ENCODE measurements at places on chromosomes 6 and 20.

DNA sequence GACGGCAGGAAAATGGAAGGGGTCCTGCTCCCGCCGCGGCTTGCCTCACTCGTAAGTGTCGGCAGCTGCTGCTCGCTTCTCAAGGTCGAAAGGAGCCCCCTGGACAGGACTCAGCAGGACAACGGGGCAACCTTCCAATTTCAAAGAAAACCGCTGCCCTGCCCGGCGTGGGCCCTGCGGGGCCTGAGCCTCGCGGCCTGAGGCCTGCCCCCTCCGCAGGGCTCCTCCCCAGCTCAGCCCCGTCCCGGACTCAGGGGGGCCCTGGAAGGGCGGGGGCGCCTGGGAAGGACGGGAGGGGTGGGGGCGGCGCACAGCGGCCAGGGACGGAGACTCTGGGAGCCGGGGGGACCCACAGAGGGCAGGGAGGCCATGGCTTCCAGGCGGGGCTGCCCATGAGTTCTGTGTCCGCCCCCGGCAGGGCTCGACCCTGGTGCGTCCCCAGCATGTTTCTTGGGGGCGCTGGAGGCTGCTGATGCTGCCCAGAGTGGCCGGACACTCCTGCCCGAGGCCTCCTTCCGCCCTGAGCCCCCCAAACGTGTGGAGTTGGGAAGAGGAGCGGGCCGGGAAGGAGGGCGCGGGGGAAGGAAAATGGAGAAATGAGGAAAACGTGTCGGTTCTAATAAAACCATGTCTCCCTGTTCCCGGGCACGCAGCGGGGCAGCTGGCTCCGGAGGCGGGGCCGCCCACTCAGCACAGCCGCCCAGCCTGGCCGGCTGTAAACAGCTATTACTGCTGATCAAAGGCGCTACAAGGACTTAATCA, 114.6 kb downstream of the DLL1 start:
- DNase-seq, result no peak

- DNase-seq, result peak; percentile 48
Measured at GRCh38 chr6:159692303-159693127, 526 bp downstream of the SOD2 start.

DNA sequence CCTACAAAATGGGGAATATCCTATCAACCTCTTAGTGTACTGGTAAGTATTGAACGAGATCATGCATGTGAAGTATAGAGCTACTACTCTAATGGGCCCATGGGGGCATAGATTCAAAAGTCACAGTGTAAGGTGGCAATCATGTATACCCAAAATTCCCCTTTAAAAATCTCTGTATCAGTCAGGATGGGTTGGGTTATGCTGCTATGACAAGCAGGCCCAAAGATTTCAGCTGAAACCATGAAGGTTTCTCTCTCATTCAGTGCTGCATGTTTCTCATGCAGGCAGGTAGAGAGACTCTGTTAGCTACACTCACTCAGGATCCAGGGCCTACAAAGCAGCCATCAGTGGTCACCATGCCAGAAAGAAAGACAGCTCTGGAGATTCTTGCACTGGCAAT, 166.6 kb downstream of the MAFB start:
- no peak for DNase-seq

- DNase-seq, result no peak
Measured at GRCh38 chr20:63408684-63409046, 47.5 kb upstream of the CHRNA4 start.

DNA sequence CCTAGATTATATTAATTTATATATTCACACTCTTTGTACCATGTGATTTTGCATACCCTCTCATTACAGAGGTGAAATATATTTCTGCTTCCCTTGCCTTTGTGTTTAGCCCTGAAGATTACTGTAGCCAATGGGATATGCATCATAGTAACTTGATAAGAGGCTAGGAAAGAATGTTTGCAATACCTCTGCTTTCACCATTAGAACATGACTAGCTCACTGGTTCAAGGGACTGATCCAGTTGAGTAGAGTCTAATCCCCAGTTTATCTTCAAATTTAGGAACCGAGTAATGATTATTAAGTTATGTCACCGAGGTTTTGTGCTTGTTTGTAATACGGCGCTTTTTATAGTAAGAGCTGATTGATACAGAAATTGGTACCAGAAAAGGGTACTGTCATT, 552.6 kb upstream of the GJE1 start:
- DNase-seq, result no peak

DNA sequence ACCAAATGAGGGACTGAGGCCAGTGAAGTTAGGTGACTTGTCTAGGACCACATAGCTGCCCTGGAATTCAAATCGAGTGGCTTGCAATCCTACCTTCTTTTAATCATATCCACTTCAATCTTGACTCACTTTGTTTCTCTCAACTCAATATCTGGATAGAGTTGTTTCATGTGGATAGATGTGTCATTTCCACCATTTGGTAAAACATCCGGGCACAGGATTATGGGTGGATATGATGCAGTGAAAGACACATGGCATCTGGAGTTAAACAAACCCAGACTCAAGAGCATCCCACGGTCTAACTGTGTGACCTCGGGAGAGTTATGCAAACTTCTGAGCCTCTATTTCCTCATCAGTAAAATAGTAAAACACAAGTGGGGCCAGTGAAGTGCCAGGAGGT, 103.6 kb upstream of the CNKSR3 start:
- no peak for DNase-seq

GRCh38 chr6:28996844-28997510, 8.1 kb downstream of the ZNF311 start:
- DNase-seq, result no peak

DNA sequence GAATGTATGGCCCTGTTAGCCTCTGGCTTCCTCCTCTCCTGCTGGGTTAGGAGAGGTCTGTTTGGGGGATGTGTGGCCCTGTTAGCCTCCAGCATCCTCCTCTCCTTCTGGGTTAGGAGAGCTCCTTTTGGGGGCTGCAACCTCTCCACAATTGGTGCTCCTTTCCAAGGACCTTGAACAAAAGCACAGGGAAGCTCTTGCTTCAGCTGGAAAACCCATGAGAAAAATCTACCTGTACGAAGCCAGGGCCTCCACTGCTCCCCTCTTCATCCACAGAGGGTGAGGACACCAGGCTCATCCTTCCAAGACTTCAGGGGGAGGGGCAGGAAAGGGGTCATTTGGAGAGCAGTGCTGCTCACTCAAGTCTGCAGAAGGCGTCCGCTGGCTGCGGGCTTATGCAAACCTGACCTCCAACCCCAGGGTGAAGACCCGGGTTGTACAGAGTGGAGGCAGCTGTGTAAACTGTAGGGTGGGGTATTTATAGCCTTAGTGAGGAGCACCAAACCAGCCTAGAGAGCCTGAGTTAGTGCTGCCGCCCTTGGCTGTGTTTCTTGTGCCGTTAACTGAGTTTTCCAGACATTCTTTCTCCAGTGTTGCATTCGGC, 62.1 kb downstream of the SLC24A3 start:
- DNase-seq, result no peak

- DNase-seq, result no peak
Measured at GRCh38 chr6:163950159-163950558, 535.6 kb downstream of the QKI start.

- DNase-seq, result no peak
Measured at GRCh38 chr20:10209091-10209490, 9.5 kb upstream of the SNAP25 start.

DNA sequence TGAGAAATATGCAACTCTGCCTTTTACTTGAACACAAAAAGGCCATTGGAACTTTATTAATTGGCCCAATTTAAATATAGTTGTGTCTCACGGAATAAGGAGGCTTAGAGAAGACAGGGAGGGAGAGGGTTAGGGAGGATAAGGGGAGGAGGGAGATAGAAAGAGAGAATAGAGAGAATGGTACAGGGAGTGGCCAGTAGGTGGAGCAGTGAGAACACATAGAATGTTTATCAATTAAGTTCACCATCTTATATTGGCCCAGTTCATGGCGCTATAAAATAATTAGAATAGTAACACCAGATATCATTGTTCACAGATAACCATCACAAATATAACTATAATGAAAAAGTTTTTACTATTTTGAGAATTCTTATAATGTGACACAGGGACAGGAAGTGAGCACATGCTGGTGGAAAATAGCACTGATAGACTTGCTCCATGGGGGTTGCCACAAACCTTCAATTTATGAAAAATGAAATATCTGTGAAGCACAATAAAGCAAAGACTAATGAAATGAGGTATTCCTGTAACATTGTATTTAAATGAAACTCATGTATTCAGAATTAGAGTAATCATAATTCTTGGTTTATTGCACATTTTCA, 374.1 kb upstream of the MANEA start:
- DNase-seq, result no peak

- no peak for DNase-seq
Measured at GRCh38 chr20:35583636-35584560, 31.7 kb upstream of the SPAG4 start.

DNA sequence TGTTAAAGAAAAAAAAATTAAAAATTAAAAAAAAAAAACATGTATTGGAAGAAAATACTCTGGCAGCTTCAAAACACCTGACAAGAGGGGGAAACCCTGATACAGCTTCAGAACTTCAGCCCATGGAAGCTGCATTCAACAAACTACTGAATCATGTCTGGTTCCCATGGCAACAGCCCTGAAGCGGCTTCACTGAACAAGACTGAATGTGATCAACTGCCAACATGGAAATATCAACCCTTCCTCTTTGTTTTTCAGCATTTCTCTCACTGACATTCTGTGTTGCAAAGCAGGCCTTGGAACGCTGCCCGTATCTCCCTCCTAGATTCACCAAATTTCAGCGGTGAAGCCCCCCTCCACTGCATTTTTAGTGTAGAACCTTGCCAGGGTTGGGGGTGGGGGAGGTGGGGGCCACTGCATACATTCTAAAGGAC, 91.3 kb upstream of the SHLD1 start:
- DNase-seq, result peak; percentile 36

GRCh38 chr20:478949-479429, 16.7 kb upstream of the TBC1D20 start:
- peak; percentile 60 for DNase-seq

DNA sequence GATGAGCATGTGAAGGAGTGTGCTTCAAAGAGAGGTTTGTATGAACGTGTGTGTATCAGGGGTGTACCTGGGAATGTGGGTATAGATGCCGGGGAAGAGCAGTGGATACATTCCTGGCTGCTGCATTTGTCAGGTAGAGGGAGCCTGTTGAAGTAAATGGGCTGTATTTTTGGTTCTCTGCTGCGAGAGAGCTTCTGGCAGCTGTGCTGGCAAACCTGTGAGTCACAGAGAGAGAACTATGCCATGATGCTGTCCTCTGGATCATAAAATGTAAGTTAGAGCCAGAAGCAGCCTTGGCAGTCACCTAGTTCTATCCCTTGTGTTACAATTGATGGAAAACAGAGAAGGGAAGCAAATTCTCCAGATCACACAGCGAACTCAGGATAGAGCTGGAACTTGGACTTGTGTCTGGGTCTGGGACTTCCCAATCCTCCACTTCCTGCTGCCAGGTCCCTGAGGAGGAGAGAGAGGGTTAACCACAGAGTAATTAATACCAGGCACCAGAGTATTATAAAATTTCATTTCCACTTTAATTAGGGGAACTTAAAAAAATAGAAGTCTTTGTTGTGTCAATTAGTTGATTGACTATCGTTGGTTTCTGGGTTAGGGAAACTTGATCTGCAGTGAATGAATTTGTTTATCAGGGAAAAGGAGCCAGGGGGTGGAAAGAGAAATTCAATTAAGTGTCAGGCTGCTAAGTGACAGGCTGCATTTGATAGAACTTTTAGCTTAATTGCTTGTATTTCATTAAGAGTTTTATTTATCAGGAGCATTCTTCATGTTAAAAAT, 41.1 kb upstream of the GTSF1L start:
- no peak for DNase-seq

DNA sequence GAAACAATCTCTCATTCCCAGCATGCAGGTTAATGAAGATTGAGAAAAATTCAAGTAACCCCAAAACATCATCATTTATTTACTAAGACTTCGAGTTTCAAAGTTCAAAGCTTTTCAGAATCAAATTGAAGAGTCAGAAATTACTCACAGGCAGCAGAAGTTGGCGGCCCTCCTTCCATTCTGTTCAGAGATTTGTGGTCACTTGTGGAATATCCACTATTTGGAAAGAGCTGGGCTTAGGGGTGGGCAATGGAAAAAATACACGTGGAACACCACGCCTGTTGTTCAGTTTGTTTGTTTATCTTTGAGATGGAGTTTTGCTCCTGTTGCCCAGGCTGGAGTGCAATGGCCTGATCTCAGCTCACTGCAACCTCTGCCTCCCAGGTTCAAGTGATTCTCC, 108.6 kb upstream of the NAA20 start:
- no peak for DNase-seq

- no peak for DNase-seq
Measured at GRCh38 chr20:62809530-62810428, 5.1 kb downstream of the OGFR start.

- DNase-seq, result no peak
Measured at GRCh38 chr6:156053626-156054025, 598.0 kb upstream of the NOX3 start.

GRCh38 chr6:105324386-105324950, 78.4 kb downstream of the PREP start:
- no peak for DNase-seq

Measured in central memory CD4-positive, alpha-beta T cell (primary cell).